Occipital lobe (tissue), 3 donors: ENCODE measurements at places on chromosomes 16 and 17.

DNA sequence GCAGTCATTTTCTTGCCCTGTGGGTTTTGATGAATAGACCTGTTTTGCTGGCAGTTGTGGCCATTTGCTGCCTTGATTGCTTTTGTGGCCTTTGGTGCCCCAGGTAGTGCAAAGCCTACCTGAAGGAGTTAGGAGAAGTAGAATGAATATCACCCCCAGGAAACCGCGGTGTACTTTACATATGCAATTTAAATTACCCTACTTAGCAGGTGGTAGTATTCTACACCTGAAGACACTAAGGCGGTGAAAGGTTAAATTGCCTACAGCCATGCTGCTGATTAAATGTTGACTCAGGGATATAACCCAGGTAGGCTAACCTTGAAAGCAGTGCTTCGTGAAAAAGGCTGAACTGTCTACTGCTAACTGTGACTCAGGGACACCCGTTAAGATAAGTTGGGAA is 27.2 kb upstream of the WWOX start:
- no peak for DNase-seq

DNA sequence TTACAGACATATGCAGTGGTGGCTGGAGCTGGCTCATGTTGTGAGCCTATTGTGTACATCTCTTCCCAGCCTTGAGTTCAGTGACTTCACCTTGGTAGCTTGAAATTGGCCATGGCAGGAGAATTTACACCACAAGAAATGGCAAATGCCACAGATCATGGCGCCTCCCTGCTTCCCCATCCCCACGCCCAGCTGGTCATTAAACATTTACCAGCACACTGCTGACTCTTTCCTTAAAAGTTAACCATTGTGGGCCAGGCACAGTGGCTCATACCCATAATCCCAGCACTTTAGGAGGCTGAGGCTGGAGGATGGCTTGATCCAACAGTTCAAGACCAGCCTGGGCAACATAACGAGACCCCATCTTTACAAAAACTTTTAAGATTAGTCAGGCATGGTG is 22.6 kb upstream of the ITGB4 start:
- no peak for DNase-seq

DNA sequence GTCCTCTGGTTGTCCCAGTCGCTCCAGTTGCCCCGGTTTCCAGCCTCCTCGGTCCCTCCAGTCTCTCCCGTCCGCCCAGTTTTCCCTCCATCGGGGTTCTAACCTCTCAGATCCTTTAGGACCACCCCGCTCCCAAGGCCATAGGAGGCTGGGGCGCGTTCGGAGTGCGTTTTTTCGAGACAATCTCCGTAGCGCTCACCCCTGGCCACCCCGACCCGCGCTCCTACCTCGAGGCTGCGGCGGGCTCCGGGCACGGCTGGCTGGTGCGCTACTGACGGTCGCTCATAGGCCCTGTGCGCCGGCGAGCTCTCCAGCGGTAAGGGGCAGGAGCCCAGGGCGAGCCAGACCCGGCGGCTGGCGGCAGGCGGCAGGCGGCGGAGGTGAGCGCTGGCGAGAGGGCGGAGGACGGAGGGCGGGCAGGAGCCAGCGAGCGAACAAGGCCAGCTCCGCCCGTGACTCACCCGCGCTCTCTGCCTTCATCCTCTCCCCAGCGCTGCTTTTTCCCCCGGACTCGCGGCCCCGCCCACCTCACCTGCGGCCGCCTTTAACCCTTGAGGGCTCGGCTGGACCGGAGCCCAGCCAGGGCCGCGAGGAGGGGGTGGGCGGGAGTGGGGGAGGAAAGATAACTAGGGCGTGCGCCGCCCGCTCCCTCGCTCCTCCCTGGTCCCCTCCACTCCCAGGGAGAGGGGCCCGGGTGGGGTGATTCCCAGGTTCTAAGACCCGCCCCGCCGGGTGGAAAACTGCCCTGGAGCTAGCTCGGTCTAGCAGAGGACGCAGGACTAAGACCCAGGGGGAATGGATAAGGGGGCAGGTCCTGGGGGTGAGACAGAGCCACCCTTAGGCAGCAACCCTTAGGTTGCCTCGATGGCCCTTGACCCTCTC is at the start of gene SP6:
SP6 (minus strand) TSS at position 472 of the 882 bp plus-strand sequence. CDS start 2,734 bp downstream, outside the sequence.
- no peak for DNase-seq

GRCh38 chr17:77286641-77287431 is 146.1 kb downstream of the SEC14L1 start:
- no peak for DNase-seq

GRCh38 chr16:28603381-28604185 is 6.3 kb downstream of the SULT1A1 start:
- DNase-seq: no peak

- no peak for DNase-seq
Observed at GRCh38 chr17:20800146-20800545, 220.6 kb downstream of the CDRT15L2 start.
